ENCODE measurements at places on chromosomes 12 and 14. TPM values are rescaled to one million over a fixed set of nuclear protein-coding genes. Genes with fewer than 3 reads are reported as not detected.

Gene OR10AD1
- not detected for total RNA-seq

GRCh38 chr12:124868252-124869058 lies 4.8 kb upstream of the SCARB1 start:
- no peak for DNase-seq

- no peak for DNase-seq
Observed at GRCh38 chr12:93151079-93151762, 222.1 kb upstream of the EEA1 start.

DNA sequence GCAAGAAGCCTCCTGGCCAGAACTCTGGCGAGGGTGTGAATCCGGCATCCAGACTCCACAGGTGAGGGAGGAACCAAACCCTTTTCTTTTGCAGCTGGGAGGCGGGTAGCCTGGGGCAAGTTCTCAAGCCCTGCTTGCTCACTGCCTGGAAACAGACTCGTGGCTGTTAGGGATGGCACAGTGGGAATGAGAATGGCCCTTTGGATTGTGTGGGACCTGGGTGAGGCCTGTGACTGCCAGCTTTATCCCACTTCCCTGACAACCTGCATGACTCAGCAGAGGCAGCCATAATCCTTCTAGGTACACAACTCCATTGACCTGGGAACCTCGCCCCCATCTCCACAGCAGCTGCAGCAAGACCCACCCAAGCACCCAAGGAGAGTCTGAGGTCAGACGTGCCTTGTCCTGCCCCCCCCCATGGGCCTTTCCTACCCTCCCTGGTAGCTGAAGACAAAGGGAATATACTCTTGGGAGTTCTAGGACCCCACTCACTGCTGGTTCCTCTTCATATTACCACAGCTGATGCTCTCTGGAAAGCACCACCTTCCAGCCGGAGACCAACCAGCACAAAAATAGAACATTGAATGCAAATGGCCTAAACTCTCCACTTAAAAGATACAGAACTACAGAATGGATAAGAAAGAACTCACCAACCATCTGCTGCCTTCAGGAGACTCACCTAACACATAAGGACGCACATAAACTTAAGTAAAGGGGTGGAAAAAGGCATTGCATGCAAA lies 5.1 kb upstream of the GPR33 start:
- no peak for DNase-seq

- no peak for DNase-seq
Observed at GRCh38 chr14:31566456-31566855, 5.3 kb downstream of the NUBPL start.

DNA sequence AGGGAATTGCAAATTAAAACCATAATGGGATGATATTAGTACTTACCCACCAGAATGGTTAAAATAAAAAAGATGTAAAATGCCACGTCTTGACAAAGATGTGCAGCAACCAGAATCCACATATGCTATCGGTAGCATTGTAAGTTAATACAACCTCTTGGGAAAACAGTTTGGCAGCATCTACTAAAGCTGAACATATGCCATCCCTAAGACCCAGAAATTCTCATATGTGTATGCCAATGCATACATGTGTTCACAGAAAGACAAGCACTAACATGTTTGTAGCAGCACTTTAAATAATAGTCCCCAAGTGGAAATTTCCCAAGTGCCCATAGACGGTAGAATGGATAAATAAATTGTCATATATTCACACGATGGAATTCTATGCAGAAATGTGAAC lies 28.3 kb upstream of the SLC5A8 start:
- DNase-seq, result no peak

DNA sequence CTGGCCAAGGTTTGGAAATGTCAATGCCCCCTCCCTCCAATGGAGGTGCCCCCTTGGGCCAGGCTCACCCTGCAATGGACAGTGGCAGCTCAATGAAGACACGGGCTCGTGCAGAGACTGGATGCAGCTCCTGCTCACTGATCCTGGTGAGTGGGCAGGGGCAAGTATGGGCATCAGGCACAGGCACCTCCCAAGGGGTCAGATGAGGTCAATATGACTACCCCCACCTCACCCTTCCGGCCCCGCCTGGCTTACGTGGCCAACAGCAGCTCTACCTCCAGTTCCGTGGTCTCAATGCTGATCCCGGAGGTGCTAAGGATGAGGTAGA lies 13.6 kb downstream of the ITGA7 start:
- no peak for DNase-seq
